Fibroblast of the aortic adventitia (primary cell): ENCODE measurements at places on chromosomes 12 and 14. TPM values are rescaled to one million over a fixed set of nuclear protein-coding genes. Genes with fewer than 3 reads are reported as not detected.

PLEKHA5 gene
- 22.2 and 40.7 TPM in 2 replicates for total RNA-seq

TRIM9 gene
- total RNA-seq: 0.49 and 1.6 TPM in 2 replicates

AMHR2 gene
- total RNA-seq: not detected in 2 replicates

OAS2 gene
- total RNA-seq: 2.0 and 3.7 TPM in 2 replicates

C1R gene
- total RNA-seq: 237 and 528 TPM in 2 replicates

CPNE8 gene
- total RNA-seq: 36.8 and 70.3 TPM in 2 replicates

TMEM119 gene
- 58.4 and 164 TPM in 2 replicates for total RNA-seq

HIGD1C gene
- not detected in 2 replicates for total RNA-seq

POTEG gene
- total RNA-seq: not detected in 2 replicates

REP15 gene
- 1.1 and 3.5 TPM in 2 replicates for total RNA-seq

SERPINA5 gene
- 0.09 TPM in 1 of 2 replicates, not detected in the other for total RNA-seq

KRT83 gene
- total RNA-seq: not detected in 2 replicates

DTX1 gene
- total RNA-seq: 0.16 TPM in 1 of 2 replicates, not detected in the other

RFX4 gene
- total RNA-seq: not detected in 2 replicates

FGF6 gene
- not detected in 2 replicates for total RNA-seq

WIF1 gene
- total RNA-seq: under 0.01 TPM in 1 of 2 replicates, not detected in the other

TAS2R30 gene
- total RNA-seq: 6.9 and 16.4 TPM in 2 replicates

PCED1B gene
- 0.27 TPM in 1 of 2 replicates, not detected in the other for total RNA-seq

TPCN1 gene
- total RNA-seq: 11.4 and 20.4 TPM in 2 replicates

COCH gene
- total RNA-seq: 0.36 TPM in 1 of 2 replicates, not detected in the other

CLBA1 gene
- 2.8 and 8.0 TPM in 2 replicates for total RNA-seq

ANO2 gene
- total RNA-seq: not detected in 2 replicates

DHRS2 gene
- 1.1 TPM in 1 of 2 replicates, not detected in the other for total RNA-seq

CLEC1B gene
- not detected in 2 replicates for total RNA-seq

ADGRD1 gene
- total RNA-seq: 1.2 and 22.3 TPM in 2 replicates

RAD52 gene
- total RNA-seq: 8.0 and 10.8 TPM in 2 replicates

CLEC4C gene
- total RNA-seq: not detected in 2 replicates

CYP27B1 gene
- total RNA-seq: 0.45 TPM in 1 of 2 replicates, not detected in the other

ENDOU gene
- total RNA-seq: 0.36 TPM in 1 of 2 replicates, not detected in the other

TCL1B gene
- total RNA-seq: 0.98 TPM in 1 of 2 replicates, not detected in the other

CCDC38 gene
- total RNA-seq: not detected in 2 replicates

PRDM4 gene
- 34.3 and 38.7 TPM in 2 replicates for total RNA-seq

PLEKHG7 gene
- not detected in 2 replicates for total RNA-seq

RNASE3 gene
- total RNA-seq: not detected in 2 replicates

GUCY2C gene
- total RNA-seq: not detected in 2 replicates

CDCA3 gene
- 23.5 TPM in 1 of 2 replicates, not detected in the other for total RNA-seq

GPR84 gene
- total RNA-seq: not detected in 2 replicates

PRH2 gene
- not detected in 2 replicates for total RNA-seq
